ENCODE measurements at places on chromosomes 12 and 14.

DNA sequence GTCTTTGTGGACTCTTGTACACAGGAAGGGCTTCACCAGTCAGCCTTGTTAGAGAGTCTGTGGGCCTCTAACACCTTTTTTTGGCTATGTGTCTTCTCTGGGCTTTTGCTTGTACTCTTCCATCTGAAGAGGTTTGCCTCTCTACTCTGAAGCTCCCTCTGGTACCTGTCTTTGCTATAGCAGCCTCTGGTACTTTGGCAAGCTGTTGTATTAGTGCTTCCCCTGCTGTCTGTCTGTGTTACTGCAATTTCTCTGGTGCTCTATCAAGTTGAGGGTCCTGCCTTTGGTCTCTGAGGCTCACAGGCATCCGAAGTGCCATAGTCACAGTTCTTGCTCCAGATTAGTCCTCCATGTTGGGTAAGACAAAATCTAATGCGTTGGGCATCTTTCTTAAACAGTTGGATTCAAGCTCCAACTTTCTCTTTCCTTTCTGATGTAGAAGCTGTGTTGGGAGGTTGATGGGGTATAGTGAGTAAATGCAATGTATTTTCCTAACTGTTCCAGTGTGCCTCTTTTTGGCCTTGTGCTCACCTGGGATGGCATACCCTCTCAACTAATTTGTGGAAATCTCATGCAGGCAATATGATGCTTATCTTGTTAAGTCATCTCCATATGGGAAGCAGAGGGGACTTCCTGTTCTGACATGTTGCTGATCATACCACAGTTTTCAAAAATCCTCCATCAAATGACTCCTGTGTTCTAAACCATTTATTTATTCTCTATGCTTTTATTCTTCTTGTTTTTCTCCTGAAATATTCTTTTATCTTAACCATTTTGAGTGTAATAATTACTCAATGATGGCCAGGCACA lies 88.8 kb downstream of the ATF7IP start:
- DNase-seq = peak; percentile 5

- DNase-seq = no peak
These were observed 194.2 kb downstream of the GXYLT1 start for GRCh38 chr12:41950455-41950854.

DNA sequence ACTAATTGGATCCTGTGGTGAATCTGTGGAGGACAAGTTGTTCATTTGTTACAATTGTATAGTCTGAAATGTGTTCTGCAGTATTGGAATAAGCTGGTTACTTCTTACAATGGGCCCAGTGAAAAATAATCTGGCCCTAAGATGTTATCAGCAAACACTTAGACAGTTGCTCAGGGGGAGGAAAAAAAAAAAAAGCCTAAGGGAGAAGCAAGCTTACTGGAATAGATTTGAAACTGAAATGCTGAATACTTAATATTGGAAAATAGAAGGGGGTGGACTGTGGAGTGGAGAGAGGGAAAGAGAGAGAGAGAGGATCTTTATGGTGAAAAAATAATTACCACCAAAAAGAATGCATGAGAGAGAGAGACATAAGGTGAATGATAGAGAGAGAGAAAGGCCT lies 4.0 kb downstream of the FOXG1 start:
- DNase-seq = no peak

GRCh38 chr12:32176606-32177005 lies 70.0 kb downstream of the BICD1 start:
- DNase-seq = no peak

GRCh38 chr12:58961906-58962305 lies 41.6 kb upstream of the LRIG3 start:
- DNase-seq = no peak

- no peak for DNase-seq
These were observed 705.0 kb upstream of the SEL1L start for GRCh38 chr14:82238649-82239048.

DNA sequence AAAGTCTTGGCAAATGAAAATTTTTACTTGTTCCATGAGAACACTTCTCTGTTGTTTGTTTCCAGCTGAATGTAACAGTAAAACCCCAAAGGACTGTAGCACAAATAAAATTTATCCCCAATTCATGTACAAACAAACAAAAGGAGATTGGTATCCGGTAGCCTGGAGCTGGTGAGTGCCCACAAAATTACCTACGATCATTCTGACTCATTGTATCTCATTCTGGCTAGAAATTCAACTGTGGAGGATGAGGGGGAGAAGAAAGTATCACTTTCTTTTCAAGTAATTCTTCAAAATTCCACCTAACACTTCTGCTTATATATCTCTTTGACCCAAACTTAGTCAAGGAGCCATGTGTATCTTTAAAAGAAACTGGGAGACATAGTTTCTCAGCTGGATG lies 268.5 kb downstream of the ALG10B start:
- DNase-seq = no peak

DNA sequence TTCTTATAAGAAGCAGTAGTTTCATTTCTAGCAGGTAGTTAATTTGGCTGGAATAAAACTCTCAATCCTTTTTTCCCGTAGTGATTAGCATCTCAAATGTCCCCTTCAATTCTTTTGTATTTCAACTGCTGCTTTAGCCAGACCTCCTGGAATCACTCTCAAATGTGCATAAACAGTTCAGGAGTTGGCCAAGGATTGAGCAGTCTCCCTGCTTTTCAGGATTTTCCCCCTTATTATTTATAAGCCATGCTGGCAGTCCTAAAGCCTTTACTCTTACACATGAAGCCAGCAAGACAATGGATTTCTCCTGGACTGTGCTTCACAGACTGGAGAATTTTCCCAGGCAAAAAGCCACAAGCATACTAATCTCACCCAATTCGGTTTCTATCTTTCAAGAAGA lies 950.1 kb downstream of the VRK1 start:
- DNase-seq = no peak

GRCh38 chr12:1300460-1300859 lies 293.9 kb downstream of the FBXL14 start:
- DNase-seq = no peak

DNA sequence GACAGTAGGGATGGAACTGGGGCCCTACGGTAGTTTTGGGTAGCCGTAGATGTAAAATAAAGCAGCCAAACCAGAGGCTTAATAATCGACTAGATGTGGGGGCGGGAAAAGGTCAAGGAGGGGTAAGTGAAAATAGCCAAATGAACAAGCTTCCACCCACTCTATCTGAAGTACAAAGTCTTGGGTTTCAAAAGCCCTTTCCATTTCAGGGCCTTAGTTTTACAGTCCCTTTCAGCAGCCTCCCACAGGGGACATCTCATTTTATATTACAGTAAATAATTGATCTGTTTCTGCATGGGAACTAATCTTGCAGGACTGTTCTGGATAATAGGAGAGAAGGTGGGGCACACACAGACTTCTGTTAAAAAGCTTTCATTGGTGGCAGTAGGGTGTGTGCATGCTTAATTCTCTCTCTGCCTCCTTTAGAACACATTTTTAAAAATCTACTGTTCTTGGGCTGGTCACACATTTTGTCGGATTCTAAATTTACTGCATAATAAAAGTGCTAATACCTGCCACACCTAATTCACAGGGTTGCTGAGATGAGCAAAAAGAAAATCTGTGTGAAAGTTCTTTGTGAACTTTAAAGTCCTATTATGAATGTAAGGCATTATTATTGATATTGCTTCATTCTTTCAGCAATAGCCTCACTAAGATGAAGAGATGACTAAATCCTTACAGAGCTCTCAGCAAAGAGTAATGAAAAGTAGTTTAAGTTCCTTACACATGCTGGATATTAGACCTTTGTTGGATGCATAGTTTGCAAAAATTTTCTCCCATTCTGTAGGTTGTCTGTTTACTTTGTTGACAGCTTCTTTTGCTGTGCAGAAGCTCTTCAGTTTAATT lies 104.6 kb downstream of the ITPR2 start:
- DNase-seq = no peak

DNA sequence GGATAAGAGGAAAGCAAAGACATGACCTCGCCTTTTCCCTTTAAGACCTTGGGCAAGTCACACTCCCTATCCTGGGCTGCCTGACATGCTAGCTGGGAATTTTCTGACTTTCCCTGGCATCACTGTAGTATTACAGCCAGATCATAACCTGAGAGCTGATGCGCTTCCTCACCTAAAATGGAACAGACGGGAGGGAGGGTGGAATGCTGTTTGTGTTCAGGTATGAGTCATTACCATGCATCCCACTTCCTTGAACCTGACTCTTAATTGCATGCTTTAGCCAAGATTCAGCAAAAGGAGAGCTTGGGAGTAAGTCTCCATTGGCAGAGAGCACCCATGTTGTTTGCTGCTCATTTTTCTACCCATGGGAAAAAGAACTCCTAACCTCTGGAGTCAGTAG lies 156.5 kb downstream of the KCNK10 start:
- no peak for DNase-seq

DNA sequence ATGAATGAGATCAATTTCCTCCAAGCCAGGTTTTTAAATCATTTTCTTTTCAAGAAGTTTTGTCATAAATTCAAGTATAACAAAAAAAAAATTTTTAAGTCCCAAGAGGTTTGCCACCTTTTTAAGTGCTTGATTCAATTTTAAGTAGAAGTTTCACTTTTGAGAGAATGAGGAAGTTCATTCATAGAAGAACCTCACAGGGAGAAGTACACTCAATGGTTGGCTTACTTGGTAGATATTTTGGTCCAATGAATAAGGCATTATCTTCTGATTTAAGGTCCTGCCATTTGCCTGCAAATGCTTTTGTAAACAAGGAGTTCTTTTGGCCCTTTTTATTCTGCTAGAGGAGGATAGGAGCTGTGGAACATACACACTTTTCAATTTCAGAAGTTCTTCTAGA lies 96.7 kb upstream of the NOVA1 start:
- DNase-seq = no peak

DNA sequence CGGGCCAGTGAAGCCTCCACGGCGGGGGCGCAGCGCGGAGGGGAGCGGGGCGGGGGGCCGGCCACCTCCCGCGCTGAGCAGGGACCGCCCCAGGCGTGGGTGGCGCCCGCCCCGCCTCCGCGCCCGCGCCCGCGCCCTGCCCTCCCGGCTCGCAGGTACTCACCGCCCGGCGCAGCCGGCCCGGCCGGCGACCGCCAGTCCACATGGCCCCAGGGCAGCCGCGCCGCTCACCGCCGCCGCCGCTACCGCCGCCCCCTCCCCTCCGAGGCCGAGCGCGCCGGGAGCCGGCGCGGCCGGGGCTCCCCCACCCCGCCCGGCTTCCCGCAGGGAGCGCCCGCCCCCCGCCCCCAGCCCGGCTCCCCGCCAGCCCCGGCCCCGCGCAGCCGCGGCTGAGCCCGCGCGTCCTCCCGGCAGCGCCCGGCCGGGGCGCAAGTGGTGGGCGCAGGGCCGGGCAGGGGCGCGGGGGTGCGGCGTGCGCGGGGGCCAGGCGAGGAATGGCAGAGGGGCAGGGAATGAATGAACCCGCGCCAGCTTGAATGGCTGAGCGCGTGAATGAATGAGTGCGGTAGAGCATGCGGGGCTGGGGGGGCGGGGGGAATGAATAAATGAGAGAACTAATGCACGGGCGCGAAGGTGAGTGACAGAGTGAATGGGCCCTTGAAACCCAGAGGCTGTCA lies at the start of gene BEGAIN:
BEGAIN (minus strand) TSS at position 332 of the 677 bp plus-strand sequence; CDS start at position 205, 127 bp downstream.
- DNase-seq = no peak

DNA sequence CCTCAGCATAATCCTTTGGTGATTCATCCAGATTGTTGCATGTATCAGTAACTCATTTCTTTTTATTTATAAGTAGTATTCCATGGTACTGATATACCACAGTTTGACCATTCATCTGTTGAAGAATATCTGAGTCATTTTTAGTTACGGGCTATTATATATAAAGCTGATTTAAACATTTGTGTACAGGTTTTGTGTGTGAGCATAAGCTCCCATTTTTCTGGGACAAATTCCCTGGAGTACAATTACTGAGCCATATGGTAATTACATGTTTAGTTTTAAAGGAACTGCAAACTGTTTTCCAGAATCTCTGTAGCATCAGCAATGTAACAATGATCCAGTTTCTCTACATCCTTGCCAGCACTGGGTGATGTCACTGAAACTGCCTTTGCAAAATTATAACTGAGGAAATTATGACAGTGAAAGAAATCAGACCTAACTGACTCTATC lies 236.2 kb upstream of the KRR1 start:
- DNase-seq = no peak

- no peak for DNase-seq
These were observed 35.5 kb downstream of the CACNA2D4 start for GRCh38 chr12:1882850-1883470.

DNA sequence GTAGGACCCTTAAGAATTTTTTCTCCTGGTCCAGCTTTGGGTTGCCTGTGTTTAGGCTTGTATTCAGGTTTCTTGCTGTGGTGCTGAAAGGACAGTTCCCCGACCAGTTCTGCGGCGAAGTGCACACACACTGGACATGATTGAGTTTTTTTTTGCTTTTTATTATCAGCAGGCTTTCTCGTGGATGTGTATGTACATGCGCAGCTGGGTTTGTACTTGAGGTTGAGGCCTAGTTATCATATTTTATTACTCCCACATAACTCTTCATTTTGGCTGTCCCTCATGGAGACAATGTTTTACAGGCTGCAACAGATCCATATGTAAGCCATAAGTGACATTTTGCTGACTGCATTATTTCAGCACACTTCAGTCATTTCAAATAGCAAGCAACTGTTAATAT lies 2.5 kb downstream of the SCN8A start:
- DNase-seq = peak; percentile 43

- DNase-seq = no peak
These were observed 45.7 kb upstream of the VRK1 start for GRCh38 chr14:96751505-96751904.

- DNase-seq = no peak
These were observed 16.2 kb downstream of the MMP14 start for GRCh38 chr14:22852599-22852939.

- DNase-seq = no peak
These were observed 44.6 kb downstream of the ERO1A start for GRCh38 chr14:52650774-52651173.

DNA sequence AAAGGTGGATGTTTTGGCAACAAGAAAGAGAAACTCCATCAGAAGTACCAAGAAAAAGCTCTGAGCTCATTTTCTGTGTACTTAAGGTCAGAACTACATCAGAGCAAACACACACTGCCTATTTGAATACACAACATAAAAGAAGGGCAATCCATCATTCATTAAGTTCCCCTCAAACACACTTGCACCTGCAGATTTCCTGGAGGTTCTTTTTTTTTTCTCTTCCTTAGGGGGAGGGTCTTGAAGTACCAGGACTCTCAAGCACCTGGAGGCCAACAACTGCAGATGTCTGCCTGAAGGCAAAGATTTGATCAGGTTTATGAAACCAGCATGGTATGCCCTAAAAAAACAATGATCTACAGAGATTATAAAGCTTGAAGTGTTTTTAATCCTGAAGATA lies 26.1 kb upstream of the PTHLH start:
- no peak for DNase-seq

GRCh38 chr14:92922155-92922735 lies 705 bp upstream of the CHGA start:
- no peak for DNase-seq

DNA sequence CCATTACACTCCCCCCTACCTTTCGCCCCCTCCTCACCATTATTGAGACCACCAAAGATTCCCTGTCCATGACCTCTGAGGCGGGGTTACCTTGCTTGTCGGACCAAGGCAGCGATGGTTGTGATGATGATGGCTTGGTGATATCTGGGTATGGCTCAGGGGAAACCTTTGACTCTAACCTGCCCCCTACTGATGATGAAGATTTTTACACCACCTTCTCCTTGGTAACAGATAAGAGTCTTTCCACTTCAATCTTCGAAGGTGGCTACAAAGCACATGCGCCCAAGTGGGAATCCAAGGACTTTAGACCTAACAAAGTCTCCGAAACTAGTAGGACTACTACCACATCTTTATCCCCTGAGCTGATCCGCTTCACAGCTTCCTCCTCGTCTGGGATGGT lies 350.2 kb downstream of the DIO2 start:
- DNase-seq = no peak

GRCh38 chr14:53885136-53885640 lies 71.4 kb downstream of the BMP4 start:
- no peak for DNase-seq

- DNase-seq = no peak
These were observed 56.0 kb downstream of the ISCA2 start for GRCh38 chr14:74549588-74549987.

All from T-helper 2 cell (primary cell).